CD4-positive, alpha-beta T cell treated with Interleukin-6 for 4 hours (primary cell): ENCODE measurements at places on chromosomes 2 and 18.

DNA sequence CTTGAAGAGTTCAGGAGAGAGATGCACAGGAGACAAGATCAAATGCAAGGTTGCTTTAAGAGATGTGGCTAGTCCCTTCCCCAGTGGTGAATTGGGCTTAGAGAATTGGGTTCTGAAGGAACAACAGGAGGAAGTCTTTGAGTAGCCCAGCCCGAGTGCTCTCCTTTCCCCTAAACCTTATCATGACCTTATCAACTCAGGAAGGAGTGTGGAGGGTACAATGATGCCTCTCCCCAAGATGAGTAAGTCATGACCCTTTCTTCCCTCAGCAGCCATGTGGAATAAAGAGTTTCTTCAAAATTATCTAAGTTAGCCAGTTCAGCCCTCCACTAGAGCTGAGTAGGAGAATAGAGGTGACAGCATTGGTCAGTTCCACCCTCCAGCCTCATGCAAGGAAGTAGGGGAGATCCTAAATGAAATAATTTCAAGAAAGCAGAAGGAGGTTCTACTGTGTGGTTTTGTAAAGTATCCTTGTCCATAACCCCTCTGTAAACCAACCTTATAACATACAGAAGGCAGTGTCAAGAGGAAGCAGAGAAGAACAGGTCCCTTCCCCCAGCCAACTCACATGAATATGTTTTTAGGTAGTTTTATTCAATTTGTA is 88.4 kb downstream of the ARHGAP15 start:
- no peak for DNase-seq

- no peak for DNase-seq
These were observed 164.1 kb downstream of the KIAA1328 start for GRCh38 chr18:36993068-36993467.

- no peak for DNase-seq
These were observed 196.5 kb upstream of the THUMPD2 start for GRCh38 chr2:39975476-39976020.

DNA sequence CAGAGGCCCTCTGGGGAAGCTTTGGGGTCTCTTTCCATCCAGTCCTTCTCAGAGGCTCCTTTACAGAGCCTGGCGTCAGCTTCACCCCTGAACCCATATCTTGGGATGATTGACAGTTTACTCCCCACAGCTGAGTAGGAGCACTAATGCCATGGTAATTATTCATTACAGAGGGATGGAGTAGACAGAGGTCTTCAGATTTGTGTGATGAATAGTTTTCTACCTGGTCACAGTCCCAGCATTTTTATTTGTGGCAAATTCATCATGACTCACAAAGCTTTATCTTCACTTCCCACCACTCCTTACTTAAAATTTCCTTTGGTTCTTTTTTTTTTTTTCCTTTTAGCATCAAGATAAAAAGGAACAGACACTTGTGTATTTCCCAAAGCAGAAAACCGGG is 104.2 kb downstream of the CCDC85A start:
- DNase-seq: no peak

DNA sequence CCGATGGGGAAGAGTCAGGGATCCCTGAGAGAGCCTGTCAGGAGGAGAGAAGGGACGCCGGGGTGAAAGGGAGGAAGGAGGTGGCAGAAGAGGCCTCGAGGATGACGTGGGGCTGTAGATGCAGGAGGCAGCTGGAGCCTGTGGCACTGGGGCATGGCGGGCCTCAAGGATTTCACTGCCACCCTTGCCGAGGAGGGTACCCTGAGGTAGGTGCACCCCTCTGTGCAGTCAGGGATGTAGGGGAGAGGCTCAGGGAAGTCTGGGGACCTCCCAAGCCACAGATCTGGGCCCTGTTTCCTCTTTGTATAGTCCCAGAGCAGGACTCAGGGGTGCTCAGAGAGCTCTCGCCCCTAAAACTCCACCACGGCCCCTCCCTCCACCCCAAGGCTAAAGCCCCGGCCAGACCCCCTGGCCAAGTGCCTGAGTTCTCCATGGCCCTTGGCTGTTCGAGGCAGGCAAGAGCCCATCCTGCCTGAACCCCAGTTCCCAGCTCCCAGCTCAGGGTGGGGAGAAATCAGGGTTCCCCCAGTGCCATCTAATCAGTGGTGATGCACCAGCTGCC is 39.0 kb upstream of the HDAC4 start:
- DNase-seq: no peak

GRCh38 chr2:54492335-54492734 is 36.2 kb downstream of the SPTBN1 start:
- DNase-seq: no peak

GRCh38 chr18:13616525-13617035 is 109.8 kb downstream of the FAM210A start:
- peak; percentile 45 for DNase-seq

DNA sequence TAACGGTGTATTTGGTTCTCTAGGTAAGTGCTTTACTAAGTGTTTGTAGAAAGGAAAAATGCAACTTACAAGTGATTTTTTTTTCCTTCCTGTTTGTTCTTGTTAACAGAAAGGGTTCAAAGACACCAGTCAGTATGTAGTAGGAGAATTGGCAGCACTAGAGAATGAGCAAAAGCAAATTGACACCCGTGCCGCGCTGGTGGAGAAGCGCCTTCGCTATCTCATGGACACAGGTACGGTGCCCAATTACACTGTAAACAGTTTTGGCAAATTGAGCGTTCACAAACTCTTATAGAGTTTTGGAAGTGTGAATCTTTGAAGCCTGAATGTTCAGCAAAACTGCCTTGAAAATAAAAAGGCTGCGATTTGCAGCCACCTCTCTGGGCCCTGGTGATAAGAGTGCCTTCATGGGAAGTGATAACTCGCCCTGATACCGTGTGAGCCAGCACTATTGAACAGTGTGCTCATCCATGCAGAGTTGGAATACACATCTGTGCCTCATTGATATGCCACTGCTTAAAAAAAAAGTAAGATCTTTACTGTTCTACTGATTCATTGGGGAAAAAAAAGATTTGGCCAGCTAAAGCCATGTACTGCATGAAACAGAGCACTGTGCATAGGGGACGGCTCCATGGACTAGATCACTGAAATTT is 54.0 kb upstream of the OTX1 start:
- no peak for DNase-seq
